ENCODE measurements at places on chromosomes 2 and 18.

- DNase-seq: no peak
Observed at GRCh38 chr2:140502951-140503630, 1627.7 kb downstream of the LRP1B start.

GRCh38 chr2:64380853-64381527, 73.0 kb upstream of the LGALSL start:
- DNase-seq: no peak

DNA sequence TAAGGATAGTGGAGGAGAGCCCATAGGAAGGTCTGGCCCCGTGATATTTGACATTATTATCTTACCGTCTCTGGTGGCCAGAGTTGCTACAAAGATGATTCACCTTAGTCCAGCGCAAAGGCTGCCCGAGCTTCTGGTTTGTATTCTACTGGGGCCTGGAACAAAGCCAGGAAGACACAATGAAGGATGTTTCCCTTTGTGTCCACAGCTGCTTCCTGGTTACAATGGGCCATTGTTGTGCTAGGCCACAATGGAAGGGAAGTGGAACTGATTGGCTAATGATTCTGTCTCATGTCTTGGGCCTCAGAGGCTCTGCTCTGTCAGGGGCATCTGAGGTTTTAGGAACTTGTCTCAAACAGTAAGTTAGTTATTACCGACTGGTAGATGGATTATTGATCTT, 132.2 kb downstream of the TDRD15 start:
- no peak for DNase-seq

DNA sequence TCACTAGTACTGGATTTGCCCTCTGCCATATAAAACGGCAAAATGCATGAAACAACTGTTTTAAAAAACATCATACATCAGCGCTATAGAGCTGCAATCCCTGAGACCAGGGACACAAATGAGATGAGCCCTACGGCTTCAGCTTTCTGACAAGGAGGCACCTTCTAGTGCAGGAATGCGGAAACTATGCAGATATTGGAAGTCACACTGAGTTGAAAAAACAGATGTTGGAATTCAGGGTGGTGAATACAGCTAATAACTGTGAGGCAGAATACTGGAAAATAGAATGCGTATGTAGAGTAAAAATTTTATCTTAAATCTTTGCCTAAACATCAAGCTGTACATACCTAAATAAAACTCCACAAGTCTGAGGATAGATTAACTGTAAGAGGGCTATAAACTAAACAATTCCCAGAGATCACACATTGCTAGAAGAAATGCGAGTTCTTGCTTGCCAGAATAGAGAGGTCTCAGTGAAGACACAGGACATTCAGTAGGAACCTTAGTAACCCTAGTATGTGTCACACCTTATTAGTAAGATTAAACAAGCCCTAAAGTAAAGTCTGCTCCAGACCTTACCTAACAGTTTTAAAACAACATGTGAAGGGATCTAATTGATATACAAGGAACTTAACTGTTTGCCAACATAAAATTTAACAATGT, 541.4 kb upstream of the DDX18 start:
- DNase-seq: no peak

GRCh38 chr2:181988154-181988924, 2.7 kb downstream of the PPP1R1C start:
- no peak for DNase-seq

DNA sequence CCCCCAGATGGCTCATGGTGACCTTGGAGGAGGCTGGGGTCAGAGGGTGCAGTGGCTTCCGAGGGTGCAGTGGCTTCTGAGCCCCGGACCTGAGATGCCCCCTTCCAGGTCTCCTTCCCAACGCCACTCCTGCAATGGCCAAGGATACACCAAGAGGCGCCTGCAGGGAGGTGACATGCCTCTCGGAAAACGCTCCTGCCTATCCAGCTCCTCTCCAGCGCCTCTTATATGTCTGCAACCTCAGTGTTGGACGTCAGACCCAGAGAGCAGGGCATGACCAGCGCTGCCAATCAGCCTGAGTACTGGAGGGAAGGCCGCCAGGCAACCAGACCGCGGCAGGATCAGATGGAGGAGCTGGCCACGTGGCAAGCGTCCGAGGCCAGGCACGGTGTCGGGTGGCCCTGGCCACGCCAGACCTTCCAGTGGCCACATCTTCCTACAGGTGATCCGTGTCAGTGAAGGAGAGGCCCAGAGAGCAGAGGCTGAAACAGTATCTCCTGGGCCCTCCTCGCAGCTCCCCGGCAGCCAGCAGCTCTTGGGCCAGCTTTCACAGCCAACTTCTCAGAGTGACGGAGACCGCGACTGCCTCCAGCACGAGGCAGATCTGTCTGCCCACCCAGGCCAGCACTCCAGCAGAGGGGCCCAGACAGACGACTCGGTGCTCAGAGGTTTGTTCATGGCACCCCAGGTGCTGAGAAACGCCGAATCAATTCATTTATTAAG, 199.5 kb upstream of the SALL3 start:
- no peak for DNase-seq

DNA sequence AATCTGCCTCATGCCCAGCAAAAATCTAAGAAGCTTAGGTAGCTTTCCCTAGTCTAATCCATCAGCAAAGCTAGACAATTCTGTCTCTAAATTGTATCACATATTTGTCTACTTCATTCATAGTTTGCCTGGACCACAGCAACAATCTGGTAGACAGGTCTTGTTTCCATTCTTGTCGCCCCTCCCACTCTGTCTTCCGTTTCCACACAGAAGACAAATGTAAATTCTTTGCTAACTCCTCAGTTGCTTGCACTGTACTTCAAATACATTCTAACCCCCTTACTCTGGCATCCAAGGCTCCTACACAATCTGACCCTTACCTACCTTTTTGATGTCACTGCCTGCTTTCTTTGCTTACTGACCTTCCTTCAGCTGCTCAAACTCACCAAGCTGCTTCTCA, 40.1 kb downstream of the THUMPD2 start:
- no peak for DNase-seq

DNA sequence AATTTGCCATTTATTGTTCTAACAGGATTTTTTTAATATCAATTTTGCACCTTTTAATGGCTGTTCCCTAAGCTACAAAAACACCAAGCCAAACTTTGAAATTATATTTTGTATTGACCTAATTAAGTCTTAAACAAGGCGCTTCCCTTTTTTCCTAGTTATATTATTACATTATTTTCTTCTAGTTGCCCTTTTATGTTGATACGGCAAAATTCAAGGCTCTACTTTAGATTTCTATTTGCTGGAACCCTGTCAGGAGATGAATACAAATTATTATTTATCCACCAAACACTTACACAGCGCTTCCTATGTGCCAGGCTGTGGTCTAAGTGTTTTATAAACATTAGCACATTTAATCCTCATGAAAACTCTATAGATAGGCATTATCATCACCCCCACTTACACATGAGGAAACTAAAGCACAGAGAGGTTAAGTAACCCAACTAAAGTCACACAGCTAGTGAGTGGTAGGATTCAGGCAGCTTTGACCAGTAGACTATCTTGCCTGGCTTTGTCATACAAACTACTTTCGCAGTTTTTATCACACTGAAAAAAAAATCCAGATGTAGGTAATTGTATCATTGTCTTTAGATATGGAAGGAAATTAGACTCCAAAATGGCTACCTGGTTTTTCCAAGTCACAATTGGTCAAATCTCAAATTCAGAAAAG, 456.5 kb downstream of the STK39 start:
- DNase-seq: no peak

DNA sequence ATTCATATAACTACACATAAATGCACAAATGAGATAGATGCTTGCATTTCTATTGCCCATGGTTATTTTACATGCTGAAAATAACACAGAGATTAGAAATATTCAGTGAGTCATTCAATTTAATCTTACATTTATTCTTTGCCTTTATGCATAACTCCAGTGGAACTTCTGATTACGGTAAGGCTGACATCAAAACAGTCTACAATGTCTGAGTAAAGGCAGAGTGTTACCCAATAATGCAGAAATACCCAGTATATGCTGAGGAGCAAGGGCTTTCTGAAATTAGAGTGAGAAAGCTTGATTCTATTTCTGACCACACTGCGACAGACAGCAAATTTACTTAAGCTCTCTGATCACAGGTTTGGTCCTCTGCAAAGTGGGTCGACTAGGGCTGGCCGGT, 9.2 kb downstream of the NMI start:
- no peak for DNase-seq

DNA sequence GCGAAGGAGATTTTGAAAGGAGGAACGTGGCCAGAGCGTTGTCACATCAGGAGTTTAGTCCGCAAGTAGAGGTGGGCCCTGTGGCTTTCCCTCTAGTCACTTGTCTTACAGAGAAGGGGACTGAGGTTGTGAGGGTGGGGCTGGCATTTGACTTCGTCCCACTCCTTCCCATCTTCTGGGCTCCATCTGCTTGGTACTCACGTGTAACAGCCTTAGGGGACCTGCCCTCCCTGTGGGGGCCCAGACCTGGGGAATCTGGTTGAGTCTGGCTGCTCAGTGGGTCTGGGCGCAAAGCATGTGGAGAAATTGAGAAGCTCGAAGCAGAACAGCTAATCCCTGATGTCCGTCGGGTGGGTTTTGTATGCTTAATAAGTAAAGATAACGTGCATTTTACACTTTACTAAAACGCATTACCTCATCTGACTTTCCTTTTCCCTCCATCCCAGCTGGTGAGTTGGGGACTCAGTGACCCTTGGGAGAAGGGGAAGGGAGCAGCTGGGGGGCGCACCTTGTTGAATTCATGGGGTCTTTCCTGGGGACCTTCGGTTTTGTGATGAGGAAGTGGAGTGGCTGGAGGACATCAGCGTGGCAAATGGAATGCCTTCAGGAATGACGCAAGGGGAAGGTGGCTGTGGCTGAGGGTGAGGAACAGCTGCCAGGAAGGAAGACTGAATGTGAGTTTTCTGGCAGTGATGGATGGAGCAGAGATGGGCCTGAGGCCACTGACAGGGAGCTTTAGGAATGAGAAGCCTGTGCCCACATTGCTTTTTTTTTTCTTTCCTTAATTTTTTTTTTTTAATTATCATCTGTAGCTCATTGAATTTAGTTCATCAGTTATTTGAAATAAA, 44.8 kb downstream of the ASAP2 start:
- DNase-seq: no peak

GRCh38 chr2:177589186-177589585, 196.6 kb downstream of the AGPS start:
- no peak for DNase-seq

GRCh38 chr2:145256551-145256950, 736.6 kb upstream of the ZEB2 start:
- no peak for DNase-seq

DNA sequence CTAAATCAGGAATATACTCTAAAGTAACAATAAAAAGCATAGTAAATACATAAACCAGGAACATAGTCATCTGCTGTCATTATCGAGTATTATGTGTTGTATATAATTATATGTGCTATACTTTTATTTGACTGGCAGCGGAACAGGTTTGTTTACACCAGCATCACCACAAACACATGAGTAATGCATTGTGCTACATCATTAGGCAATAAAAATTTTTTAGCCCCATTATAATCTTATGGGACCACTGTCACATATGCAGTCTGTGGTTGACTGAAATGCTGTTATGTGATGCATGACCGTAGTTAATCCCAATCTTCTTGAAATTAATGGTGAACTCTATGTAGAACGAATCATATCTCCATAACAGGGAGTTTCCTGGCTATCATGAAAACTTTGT, 136.7 kb upstream of the ZFP36L2 start:
- DNase-seq: no peak

GRCh38 chr2:73037947-73038585, 33.4 kb downstream of the SFXN5 start:
- DNase-seq: no peak

- no peak for DNase-seq
Observed at GRCh38 chr2:227826019-227826521, 12.4 kb downstream of the CCL20 start.

DNA sequence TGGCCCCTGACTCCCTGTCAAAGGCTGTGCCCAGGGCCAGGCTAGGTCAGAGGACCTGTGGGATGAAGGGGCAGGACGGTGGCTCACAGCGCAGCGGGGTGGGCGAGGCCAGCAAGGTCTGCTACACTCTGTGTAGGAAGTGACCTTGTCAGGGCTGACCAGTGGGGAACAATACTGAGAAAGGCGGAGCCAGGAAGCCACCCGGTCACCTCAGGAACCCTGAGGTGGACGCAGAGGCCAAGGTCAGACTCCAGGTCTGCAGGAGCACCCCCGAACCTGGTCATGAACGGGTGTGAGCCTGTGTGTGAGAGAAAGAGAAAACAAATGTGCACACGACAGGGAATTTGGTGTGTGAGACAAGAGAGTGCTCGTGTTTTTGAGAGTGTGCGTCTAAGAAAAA, 72.3 kb downstream of the SMAD7 start:
- DNase-seq: no peak

- DNase-seq: no peak
Observed at GRCh38 chr2:224151161-224151560, 112.1 kb upstream of the SERPINE2 start.

DNA sequence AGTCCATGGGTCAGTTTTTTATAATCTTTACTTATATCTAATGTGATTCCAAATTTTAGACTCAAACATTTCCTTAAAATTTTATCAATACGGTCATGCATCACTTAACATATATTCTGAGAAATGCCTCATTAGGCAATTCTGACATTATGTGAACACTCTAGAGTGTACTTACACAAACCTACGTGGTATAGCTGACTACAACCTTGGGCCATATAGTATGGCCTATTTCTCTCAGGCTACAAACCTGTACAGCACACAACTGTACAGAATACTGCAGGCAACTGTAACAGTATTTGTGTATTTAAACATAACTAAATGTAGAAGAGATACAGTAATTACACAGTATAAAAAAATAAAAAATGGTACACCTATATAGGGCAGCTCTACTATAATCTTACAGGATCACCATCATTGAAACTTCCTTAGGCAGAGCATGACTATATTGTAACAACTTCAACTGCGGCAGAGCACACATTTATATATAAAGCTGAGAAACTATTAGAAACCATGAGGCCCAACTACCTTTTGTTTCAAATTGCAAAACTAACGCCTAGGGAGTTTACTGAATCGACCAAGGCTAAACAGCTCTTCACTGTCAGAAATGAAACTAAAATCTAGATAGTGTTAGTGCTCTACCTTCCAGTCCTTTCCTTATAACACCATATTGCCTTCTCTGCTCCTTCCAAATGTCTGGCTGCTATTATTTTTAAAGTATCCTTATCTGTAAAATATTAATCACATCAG, 6.9 kb downstream of the YES1 start:
- no peak for DNase-seq

GRCh38 chr18:23143016-23143814, 7.9 kb downstream of the CABLES1 start:
- no peak for DNase-seq

DNA sequence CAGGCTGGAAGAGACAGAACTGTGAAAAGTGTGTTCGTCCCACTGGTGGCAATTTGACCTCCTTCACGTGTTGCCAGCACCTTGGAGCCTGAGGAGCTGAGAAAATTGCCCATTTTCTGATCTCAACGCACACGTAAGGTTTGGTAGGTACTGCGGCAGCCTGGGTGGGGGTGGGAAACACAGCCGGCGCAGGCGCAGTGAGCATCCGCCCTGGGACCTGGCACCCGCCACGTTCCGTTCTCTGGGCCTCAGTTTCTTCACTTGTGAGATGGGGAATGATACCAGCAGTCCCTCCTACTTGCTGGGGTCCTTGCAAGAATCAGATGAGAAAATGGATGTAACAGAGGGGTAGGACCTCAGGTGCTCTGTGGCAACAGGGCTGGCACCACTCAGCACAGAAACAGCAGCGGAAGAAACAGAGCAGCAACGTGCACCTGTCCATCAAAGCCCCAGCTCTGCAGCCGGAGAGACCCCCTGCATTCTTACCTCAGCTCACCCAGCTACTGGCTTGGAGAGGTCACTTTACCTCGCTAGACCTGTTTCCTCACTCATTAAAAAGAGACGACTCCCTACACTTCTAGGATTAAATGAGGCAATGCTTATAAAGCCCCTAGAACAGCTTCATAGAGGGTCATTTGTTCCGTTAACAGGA, 458.0 kb upstream of the ID2 start:
- DNase-seq: no peak

All from NCI-H1694 treated with DMSO at 0.1 percent for 48 hours (cell line).